ENCODE measurements at places on chromosomes 16 and 17. TPM values are rescaled to one million over a fixed set of nuclear protein-coding genes. Genes with fewer than 3 reads are reported as not detected.

PYDC1 gene
- total RNA-seq = not detected

GRCh38 chr16:67528870-67529581, 397 bp downstream of the RIPOR1 start:
- no peak for DNase-seq

KRT24 gene
- total RNA-seq = not detected

DNA sequence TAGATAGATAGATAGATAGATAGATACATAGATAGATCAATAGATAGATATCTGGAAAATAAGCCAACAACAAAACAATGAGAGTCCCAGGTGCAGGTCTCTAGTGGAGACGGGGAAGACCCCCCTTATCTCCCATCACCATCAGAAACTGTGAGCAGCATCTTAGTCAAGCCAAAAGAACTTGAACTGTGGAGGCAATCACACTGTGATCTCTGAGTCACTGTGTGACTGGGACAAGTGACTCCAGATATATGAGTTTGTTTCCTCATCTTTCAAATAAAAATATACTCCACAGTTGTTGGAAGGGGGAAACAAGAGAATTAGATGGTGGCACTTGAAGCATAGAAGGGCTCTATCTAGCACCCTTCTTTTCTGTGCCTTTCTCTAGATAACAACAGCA, 42.1 kb downstream of the NOG start:
- DNase-seq = peak; percentile 52

GRCh38 chr16:84885342-84885910, 65.6 kb downstream of the CRISPLD2 start:
- no peak for DNase-seq

GRCh38 chr17:78179372-78179771, 7.5 kb downstream of the TK1 start:
- DNase-seq = no peak

PLXDC1 gene
- 2.1 TPM for total RNA-seq

- DNase-seq = peak; percentile 14
Observed at GRCh38 chr16:67563708-67564468, 1.6 kb downstream of the CTCF start.

KRTAP4-1 gene
- 0.26 TPM for total RNA-seq

SKAP1 gene
- total RNA-seq = not detected

- no peak for DNase-seq
Observed at GRCh38 chr17:20781260-20781659, 201.7 kb downstream of the CDRT15L2 start.

SLC4A1 gene
- not detected for total RNA-seq

DNA sequence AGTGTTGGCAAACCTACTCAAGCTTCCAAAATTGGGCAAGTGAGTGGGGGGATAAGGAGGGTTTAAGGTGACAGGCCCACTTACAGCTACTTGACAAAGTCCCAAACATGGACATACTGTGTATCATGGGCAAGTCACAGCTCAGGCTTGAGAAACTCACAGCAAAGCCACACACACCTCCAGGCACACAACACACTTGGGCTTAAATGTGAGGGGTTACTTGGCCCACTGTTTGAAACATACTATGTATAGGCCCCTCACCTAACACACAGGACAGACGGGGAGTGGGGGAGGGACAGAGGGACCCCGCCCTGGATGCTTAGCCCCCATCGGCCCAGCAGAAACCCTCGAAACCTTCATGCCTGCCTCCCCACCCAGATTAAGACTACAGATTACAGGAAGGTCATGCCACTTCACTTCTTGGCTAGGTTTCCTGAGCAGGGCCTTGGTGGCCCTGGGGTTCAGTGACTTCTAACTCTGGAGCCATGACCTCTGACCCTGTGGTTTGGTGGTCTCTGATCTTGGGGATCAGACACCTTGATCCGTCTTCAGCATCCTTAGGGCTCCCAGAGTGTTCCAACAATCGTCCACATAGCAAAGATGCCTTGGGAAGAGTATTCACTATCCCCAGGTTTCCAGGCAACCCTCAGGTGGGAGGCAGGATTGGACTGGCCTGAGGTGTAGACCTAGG, 2.3 kb upstream of the SAMD14 start:
- DNase-seq = no peak

GRCh38 chr16:642189-643049, 791 bp downstream of the MCRIP2 start:
- DNase-seq = no peak

DNA sequence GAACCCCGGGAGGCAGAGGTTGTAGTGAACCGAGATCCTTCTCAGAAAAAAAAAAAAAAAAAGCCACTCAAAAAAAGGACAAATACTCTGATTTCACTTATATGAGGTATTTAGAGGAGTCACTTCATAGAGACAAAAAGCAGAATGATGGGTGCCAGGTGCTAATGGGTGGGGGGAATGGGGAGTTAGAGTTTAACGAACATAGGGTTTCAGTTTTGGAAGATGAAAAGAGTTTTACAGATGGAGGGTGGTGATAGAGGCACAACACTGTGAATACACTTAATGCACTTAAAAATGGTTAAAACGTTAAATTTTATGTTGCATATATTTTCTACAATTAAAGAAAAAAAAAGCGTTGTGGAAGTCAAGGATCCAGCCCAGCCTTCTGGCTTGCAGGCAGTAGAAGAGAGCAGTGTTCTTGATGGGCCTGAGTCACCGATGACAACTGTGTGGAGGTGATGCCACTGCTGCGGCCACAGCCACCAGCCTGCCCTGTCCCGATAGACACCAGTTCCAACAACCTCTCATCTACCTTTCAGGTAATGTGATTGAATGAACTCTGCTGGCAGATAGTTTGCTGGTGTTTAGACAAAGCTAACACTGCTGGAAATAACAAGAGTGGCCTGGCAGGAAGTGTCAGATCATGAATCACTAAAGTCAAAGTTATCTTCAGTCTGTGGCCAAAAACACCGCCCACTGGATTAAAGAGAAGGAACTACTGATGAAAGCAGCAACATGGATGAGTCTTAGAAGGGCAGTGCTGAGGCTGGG, 49.9 kb upstream of the COX10 start:
- peak; percentile 78 for DNase-seq

COQ7 gene
- total RNA-seq = 39.0 TPM

UQCRC2 gene
- total RNA-seq = 109 TPM

FNDC8 gene
- not detected for total RNA-seq

DNA sequence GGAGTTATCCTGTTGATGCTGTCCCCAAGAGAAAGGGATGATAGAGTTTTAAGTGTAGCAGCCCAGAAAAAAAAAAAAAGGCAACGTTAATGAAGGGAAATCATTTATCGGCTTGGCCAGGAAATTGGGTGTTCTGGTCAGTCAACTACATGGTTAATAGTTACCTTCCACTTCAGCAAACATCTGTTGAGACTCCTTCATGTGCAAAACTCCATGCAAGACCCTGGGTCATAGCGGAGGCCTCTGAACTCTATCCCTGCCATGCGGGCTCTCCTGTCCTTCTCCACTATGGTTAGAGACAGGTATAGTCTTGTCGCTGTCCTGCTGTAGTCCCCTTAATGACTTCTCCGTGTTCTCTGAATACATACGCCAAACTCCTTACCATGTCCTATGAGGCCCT, 3.5 kb upstream of the LYRM9 start:
- DNase-seq = no peak

HLF gene
- 0.12 TPM for total RNA-seq

- DNase-seq = no peak
Observed at GRCh38 chr16:16178455-16179162, 44.7 kb downstream of the ABCC6 start.

DNA sequence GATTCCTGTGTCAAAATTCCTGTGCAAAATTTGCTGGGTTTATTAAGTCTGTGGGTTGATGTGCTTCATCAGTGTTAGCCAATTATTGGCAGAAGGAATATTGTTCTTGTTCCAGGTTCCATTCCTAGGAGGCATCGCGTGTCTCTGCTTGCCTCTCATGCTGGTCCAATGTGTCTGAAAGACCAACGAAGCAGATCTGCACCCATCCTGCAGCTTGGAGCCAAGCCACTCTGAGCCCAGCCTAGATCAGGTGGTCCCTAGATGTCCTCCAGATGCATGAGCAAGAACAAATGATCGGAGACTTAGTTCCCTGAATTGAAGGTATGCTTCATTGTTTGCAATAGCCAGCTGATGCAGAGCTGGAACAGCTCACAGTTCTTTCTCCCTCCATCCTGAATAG, 10.5 kb upstream of the PIK3R6 start:
- no peak for DNase-seq

GCGR gene
- not detected for total RNA-seq

DNA sequence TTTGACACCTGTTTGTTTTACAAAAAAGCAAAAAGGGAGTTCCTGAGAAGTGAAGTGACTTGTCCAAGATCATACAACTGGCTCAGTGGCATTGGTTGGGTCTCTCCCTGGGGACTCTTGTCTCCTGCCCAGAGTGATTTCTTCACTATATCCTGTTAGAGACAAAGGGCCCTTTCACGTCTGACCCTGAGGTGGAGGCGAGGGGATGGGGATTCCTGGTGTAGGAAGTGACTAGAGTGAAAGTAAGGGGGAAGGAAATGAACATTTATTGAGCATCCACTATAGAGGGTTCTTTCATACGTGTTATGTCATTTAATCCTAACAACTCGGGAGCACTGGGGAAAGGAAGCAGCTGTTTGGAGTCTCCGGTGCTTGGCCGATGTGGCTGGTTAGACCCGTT, 9.0 kb downstream of the ITGB3 start:
- no peak for DNase-seq

OR4D1 gene
- not detected for total RNA-seq

- DNase-seq = no peak
Observed at GRCh38 chr17:10126616-10127501, 71.5 kb downstream of the GAS7 start.

GRCh38 chr16:12235110-12235509, 258.6 kb downstream of the SNX29 start:
- DNase-seq = no peak

NEUROD2 gene
- not detected for total RNA-seq

DNA sequence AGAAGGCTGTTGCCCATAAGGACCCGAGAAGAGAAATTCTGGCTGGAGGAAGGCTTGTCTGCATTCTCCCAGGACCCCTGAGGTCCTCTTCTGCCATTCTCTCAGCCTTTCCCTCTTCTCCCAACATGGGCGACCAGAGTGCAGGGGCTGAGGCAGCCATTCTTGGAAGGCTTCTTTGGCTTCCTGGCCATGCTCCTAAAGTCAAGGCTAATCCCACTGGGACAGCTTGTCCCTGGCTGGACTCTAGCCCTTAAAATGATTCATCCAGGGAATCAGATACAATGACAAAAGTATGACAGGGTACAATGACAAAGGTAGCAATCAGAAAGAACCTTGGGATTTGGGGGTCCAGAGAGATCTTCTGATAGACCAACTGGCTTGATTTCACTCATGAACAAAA, 26.8 kb downstream of the SRL start:
- DNase-seq = no peak

ZNF598 gene
- 23.5 TPM for total RNA-seq

GRCh38 chr16:81774348-81774747, 4.7 kb upstream of the PLCG2 start:
- no peak for DNase-seq

DNA sequence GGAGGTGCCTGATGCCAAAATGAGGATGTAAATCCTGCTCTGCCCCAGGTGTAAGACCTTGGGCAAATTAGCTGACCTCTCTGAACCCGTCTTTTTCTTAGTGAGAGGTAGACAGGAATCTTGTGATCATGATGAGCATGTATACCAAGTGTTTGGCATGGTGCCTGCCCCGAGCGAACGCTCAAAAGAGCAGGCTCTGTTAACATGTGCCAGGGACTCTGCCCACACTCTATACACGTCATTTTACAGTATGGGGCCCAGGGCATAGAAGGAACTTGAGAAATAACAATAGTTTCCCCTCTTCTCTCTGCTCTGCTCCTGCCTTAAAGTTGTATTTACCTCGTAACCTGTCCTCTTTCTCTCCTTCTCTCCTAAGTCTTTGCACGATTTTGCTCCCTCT, 9.3 kb upstream of the MAF start:
- DNase-seq = no peak

TTYH2 gene
- total RNA-seq = 1.3 TPM

DNA sequence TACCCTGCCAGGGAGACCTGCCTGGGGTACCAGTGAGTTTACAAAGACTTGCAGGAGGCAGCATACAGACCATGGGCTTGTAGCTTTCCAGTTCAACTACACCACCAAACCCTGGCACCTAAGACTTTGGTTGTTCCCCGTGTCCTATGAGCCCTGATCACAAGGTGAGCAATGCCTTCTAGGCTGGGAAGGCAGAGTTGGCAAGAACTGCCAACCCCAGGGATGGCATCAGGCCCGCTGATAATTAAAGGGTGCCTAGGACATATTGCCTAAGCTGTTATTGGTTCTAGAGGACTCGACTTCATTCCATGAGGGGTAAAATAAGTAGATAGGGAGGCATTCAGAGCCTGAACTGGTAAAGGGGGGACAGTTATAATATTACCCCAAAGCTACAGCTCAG, 41.3 kb downstream of the CDH13 start:
- DNase-seq = no peak

- DNase-seq = peak; percentile 67
Observed at GRCh38 chr16:53518550-53519416, 15.8 kb upstream of the AKTIP start.

CRHR1 gene
- 0.10 TPM for total RNA-seq

SDR42E1 gene
- total RNA-seq = 0.03 TPM

PLLP gene
- 0.55 TPM for total RNA-seq

SAMD14 gene
- 0.50 TPM for total RNA-seq

Data from A172 (cell line).